Heart left ventricle (tissue), 16 donors: ENCODE measurements at places on chromosomes 12 and 14.

DNA sequence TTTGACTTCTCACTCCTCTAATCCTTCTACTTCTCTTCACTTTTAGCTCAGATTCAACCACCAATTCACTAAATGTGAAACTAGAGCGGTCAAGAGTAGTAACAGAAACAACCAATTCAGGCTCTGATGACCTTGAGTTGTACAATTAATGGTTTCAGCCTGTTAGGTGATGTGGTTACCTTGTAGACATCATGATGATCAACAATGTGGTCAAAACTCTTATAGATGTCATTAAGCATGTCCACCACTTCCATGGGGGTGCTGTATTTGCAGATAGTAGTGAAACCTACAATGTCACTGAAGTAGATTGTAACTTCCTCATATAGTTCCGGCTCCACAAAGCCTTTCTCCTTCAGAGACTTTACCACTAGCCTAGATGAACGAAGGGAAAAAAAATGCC lies 54.1 kb upstream of the PLBD1 start:
- DNase-seq = no peak

GRCh38 chr12:131749618-131750315 lies 38.9 kb downstream of the SFSWAP start:
- DNase-seq = no peak

DNA sequence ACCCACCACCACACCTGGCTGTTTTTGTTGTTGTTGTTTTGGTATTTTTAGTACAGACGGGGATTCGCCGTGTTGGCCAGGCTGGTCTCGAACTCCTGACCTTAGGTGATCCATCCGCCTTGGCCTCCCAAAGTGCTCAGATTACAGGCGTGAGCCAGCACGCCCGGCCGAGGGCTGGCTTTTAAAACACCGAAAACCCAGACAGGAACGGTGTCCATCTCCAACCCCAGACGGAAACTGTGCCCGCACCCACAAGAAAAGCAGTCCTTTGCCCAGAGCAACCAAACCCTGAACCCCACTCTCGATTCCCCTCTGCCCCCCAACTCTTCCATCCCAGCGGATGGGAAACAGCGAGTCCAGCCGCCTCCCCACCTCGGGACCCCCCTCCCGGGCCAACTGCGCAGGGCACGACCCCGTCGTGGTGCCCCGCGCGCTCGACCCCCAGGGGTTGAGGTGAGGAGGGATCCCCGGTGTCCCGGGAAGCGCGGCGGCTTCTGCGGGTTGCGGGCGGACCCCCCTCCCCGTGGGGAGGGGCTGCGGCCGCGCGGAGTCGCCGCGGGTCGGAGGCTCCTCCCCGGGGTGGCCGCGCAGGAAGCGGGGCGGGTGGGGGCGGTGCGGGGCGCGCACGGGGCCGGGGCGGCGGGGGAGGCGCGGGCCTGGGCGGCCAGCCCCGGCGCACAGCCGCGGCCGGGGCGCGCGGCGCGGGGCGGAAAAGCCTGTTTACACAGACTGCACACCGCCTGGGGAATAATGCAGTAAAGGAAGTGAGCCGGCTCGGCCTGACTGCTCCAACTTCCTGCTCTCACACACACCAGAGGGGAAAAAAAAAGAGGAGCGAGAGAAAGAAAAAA lies at the start of gene ELK3:
ELK3 (plus strand) TSS at position 651 of the 851 bp plus-strand sequence.
- peak; percentile 82 for DNase-seq

GRCh38 chr14:81400202-81400678 lies at the start of gene STON2:
STON2 (minus strand) TSS chr14:81400324; CDS start chr14:81398382, 1,942 bp downstream.
- peak; percentile 16 for DNase-seq

- no peak for DNase-seq
Measured at GRCh38 chr12:45168976-45169375, 46.9 kb upstream of the ANO6 start.

GRCh38 chr12:3097836-3098235 lies 20.7 kb downstream of the TSPAN9 start:
- DNase-seq = no peak

DNA sequence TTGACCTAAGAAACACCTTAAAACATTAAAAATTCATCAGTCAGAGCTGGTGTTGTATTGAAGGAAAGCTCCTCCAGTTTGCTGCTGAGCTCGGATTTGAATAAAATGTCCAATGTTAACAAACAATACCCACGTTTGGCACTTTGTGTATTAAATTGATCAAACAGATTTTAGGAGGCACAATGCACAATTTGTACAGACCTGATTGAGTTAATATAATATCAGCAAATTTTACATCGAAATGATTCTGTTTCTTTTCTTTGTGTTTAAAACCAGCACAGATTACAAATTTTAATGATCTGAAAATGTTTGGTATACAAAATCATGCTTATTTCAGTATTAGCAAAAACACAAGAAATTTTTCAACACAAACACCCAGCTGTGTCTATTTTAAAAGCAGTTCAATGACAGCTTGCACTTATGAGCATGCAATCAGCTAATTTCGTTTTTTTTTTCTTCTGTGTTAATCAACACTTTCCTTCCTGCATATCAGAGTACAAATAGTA lies 2.8 kb upstream of the FOXG1 start:
- no peak for DNase-seq

GRCh38 chr12:108881953-108882352 lies 2.1 kb downstream of the DAO start:
- DNase-seq = no peak

GRCh38 chr14:25389948-25390347 lies 340.0 kb upstream of the STXBP6 start:
- no peak for DNase-seq

- no peak for DNase-seq
Measured at GRCh38 chr12:11827091-11828061, 177.9 kb downstream of the ETV6 start.

GRCh38 chr12:74066476-74066875 lies 471.2 kb upstream of the ATXN7L3B start:
- no peak for DNase-seq

GRCh38 chr14:90034835-90035525 lies 26.8 kb upstream of the KCNK13 start:
- DNase-seq = no peak

GRCh38 chr14:91387169-91387835 lies 30.3 kb downstream of the CCDC88C start:
- no peak for DNase-seq

DNA sequence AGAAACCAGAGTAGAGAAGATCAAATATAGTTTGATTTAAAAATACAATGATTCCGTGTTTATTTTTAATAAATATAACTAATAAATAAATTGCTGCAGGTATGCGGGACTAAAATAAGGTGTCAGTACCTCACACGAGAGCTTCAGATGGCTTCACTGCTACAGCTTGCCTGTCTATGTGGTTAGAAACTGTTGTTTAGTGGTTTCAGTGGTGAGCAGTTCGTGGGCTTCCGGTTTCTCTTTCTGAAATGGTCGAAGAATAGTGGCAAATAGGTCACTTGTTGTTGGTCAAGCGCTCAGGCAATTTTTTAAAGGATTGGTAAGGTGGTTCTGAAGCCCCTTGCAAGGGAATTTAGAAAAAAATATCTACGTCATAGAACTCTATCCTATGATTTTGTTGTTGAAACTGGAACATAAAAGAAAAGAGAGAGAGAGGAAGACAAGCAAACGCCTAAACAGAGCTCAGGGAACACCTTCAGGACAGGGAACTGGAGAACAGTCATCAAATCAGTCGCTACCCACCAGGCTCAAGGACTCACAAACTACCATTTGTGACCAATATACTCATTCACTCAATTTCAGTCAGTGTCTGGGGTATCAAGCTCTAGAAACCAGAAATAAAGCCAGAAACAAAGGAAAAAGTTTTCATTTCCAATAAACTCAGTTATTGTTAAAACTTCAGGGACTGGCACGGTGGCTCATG lies 31.3 kb downstream of the GABARAPL1 start:
- no peak for DNase-seq

- no peak for DNase-seq
Measured at GRCh38 chr12:72647139-72647538, 375.0 kb downstream of the TRHDE start.

DNA sequence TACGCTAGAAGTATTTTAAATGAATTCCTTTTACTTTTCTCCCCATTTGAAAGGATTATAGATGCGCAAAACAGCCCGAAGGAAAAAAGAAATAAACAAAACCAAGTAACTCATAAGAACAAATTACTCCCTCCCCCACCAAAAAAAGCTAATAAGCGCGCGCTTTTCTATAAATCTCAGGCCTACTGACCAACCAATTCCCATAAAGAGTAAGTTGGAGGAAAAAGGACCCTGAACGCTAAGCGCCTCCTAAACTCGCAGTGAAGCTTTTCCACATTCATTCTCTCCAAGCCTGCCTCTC lies 588 bp downstream of the MBIP start:
- no peak for DNase-seq

DNA sequence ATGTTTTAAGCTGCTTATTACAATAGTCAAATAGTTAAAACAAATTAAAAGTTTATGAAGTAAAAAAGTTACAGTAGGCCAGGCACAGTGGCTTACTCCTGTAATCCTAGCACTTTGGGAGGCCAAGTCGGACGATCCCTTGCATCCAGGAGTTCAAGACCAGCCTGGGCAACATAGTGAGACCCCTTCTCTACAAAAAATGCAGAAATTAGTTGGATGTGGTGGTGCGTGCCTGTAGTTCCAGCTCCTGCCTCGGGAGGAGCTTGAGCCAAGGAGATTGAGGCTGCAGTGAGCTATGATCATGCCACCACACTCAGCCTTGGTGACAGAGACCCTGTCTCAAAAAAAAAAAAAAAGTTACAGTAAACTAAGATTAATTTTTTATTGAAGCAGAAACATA lies 142.6 kb downstream of the MIPOL1 start:
- DNase-seq = no peak

DNA sequence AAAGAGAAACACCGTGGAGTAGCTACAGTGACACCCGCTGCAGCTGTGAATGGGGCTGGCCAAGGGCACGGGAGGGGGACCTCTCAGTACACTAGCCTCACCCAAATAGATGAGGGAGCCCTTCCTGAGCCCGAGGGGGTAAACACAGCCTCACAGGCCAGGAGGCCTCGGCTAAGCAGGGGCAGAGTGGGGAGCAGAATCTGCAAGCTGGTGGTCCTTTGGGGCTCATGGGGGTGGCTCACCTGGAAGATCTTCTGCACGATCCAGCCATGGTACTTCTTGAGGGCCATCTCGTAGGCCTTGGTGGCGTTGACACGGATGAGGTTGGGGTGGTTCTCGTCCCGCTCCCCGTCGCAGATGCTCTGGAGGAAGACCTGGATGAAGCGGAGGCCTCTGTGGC lies 22.2 kb upstream of the TRPV4 start:
- DNase-seq = no peak

DNA sequence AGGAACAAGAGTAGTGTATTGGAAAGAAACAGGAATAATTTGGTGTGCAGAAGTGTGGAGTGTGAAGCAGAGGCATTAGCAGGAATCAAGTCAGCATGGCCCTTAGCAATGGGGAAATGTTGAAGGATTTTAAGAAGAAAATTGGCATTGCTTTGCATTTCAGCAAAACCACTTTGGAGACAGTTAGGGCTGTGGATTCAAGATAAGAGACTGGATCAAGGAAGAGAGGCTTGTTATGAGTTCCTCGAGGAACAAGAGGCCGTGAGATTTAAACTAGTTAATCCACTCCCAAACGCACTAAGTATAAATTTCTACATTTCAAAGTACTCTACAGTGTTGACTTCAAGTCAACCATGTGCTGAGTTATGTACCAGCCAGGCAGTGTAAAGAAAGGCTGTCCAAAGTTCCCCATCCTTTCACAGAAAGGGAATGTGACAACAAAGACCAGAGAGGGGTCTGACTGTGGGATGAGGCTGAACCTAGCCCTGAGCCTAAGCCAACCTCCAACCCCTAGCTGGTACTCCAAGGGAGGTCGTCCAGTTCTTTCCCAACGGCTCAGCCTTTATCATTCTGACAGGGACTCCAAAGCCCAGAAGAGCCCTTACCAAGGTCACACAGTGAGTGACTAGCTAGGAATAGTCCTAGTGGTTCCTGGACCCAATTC lies 91.2 kb upstream of the BMP4 start:
- no peak for DNase-seq

DNA sequence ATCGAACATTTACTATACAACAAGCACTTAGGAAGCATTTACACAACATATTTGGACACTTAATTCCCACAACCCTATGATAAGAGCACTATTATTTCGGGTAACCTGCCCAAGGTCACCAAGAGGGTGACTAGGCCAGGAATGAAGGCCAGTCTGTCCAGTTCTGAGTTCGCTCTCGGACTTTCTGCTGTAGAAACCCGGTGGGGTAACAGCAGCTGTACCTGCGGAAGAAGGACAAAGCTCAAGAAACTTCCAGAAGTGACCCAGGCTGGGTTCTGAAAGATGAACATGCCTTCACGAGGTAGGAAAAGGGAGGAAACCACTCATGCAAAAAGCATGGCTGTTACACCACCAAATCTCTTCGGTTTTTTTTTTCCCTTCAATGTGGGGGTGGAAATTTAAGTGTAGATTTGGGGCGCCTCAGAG lies 10.8 kb downstream of the PLA2G1B start:
- DNase-seq = no peak

- no peak for DNase-seq
Measured at GRCh38 chr14:104516906-104517305, 62.7 kb upstream of the C14orf180 start.

DNA sequence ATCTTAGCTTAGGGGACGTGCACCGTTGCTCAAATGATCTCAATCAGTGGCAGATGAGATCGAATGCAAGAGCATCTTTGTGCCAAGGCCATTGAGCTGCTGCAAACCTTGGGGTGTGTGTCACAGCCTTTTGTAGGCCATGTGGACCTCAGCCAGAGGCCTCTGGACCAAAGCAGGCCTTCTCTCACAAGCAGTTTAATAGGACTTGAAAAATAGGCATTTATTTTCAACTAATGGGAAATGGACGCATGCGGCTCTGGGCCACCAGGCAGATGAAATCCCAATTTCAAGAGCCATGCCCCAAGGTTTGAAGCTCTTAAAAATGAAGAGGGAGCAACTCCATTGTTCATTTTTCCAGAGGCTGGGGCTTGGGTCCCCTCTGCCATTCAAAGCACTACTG lies 87.3 kb downstream of the TTC7B start:
- DNase-seq = no peak

DNA sequence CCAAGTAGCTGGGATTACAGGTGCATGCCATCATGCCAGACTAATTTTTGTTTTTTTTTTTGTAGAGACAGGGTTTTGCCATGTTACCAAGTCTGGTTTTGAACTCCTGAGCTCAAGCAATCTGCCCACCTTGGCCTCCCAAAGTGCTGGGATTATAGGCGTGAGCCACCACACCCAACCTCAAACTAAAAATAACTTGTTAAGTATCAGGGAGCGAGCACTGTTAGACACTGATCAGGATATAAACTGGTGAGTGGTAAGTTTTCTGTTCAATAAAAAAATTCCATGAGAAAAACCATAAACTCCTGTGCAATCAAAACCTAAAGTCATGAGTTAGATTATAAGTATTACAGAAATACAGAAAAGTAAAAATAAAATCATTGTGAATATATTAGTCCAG lies 44.6 kb upstream of the SYCP3 start:
- no peak for DNase-seq

DNA sequence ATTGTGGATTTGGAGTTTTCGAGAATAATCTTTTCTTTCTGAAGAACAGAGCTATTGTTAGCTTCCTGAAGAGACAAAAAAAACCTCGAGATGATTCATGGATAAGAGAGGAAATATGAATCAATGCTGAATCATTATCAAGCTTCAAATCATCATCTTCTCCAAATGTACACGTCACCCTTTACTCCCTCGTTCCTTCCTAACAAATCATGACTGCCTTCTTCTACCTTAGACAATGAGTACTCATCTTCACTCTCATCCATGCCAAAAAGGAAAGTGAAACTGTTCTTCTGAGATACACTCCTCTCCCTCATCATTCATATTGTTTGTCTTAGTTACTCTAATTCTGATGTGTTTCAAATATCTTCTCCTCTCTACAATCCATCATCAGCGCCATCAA lies 1115.8 kb upstream of the ATXN7L3B start:
- DNase-seq = no peak

- no peak for DNase-seq
Measured at GRCh38 chr12:115411121-115411520, 727.1 kb upstream of the TBX3 start.
